Smooth muscle cell of the brain vasculature (primary cell): ENCODE measurements at places on chromosomes 16 and 17.

DNA sequence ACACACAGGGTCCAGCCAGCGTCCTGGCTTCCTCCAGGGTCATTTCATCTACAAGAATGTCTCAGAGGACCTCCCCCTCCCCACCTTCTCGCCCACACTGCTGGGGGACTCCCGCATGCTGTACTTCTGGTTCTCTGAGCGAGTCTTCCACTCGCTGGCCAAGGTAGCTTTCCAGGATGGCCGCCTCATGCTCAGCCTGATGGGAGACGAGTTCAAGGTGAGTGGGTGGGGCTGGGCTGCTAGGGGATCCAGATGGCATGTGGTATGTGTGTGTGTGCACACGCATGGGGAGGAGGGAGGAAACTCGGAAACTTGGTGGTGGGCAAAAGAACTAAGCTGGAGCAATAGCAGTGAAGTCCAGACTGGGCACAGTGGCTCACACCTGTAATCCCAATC lies 11.5 kb downstream of the CETP start:
- DNase-seq, result no peak

DNA sequence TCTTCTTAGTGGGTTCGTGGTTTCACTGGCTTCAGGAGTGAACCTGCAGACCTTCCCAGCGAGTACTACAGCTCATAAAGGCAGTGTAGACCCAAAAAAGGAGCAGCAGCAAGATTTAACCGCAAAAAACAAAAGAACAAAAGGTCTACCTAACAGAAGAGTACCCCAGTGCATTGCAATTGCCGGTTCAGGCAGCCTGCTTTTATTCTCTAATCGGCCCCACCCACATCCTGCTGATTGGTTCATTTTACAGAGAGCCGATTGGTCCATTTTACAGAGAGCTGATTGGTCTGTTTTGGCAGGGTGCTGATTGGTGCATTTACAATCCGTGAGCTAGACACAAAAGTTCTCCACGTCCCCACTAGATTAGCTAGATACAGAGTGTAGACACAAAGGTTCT lies 2.0 kb upstream of the ARRB2 start:
- DNase-seq, result no peak

DNA sequence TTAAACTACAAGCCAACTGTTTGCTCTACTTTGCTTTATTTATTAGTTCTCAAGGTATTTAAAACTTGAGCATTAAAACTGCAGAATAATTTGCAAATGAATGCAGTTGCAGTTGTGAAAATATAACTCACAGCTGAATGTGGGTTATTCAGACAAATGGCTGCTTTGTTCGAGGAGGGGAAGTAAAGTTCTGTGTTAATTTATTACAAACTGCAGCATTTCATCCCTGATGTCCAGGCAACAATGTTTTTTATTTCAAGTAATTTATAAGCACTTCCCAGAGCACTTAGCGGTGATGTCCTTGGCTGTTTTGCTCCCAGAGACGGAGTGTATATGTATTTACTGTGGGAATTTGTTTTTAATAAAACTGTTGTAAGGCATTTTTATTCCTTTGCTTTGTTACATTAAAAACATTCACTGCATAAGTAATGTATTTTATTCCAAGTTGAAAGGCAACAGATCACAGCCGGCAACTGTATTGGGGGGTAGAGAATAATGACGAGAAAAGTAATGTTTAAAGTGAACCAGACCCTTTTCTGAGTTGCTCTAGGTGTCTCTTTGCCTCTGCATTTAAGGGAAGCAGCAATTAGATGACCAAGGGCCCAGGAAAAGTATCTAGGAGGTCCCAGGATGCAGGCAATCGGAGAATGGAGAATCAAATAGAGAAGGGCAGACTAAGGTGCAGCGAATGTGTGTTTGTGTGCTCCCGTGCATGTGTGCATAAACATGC lies 291.2 kb upstream of the SALL1 start:
- no peak for DNase-seq

- no peak for DNase-seq
Measured at GRCh38 chr17:64020056-64020766, at the start of gene ICAM2. ICAM2 (minus strand) TSS chr17:64020633; CDS start chr17:64006691, 13,942 bp downstream.

DNA sequence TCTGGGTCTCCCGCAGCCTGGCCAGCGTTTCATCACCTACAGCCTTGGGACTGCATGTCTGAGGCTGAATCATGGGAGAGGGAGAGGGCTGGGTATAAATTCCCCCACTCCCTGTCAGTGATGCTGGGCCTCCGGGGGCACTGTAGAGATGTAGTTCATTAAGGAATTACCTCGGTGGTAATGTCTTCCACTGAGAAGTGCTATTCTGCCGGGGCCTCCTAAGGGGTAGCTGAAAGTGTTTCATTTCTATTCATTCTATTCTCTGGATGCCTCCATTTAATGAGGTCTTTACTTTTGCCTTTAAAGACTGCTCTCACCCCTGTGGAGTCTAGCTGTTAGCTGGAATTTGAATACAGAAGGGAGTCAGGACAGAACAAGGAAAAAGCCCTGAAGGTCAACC lies 116.4 kb upstream of the HS3ST4 start:
- no peak for DNase-seq

DNA sequence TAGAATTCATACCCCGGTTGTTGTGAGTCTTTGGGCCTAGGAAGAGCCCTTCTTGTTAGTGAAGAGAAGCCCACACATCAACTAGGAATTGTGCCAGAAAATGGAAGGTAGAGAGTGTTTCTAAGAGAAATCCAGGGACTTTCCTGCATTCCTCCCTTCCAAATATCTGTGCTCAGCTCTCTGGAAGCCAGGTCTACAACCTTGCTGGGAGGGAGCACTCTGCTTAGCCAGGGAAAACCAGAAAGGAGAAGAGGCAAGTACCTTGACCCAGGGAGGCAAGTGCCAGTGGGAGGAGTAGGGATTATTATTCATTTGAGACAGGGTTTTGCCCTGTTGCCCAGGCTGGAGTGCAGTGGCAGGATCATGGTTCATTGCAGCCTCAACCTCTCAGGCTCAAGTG lies 48.4 kb upstream of the TAC4 start:
- no peak for DNase-seq
